B cell (primary cell): ENCODE measurements at places on chromosomes 16 and 17. TPM values are rescaled to one million over a fixed set of nuclear protein-coding genes. Genes with fewer than 3 reads are reported as not detected.

HOXB7 gene
- polyA plus RNA-seq = 0.25 TPM in 1 of 2 replicates, not detected in the other

VPS25 gene
- polyA plus RNA-seq = 30.6 and 40.5 TPM in 2 replicates

AP2B1 gene
- 29.3 and 33.1 TPM in 2 replicates for polyA plus RNA-seq

CMTM2 gene
- not detected in 2 replicates for polyA plus RNA-seq

PITPNM3 gene
- 0.25 and 0.31 TPM in 2 replicates for polyA plus RNA-seq

SPHK1 gene
- 1.1 and 1.9 TPM in 2 replicates for polyA plus RNA-seq

CES3 gene
- polyA plus RNA-seq = 0.25 and 1.1 TPM in 2 replicates

MRPL28 gene
- polyA plus RNA-seq = 47.7 and 67.7 TPM in 2 replicates

FBF1 gene
- 18.3 and 21.6 TPM in 2 replicates for polyA plus RNA-seq

MMP15 gene
- polyA plus RNA-seq = not detected in 2 replicates

KRTAP4-9 gene
- not detected in 2 replicates for polyA plus RNA-seq

CEP295NL gene
- polyA plus RNA-seq = 0.09 TPM in 1 of 2 replicates, not detected in the other

GRCh38 chr17:33013596-33014375 is 22.1 kb downstream of the SPACA3 start:
- H3K4me3 ChIP-seq = no peak overlapping the region
- H3K4me1 ChIP-seq = no peaks in the 10 kb centered on the region
- H3K27me3 ChIP-seq = no peaks in the 10 kb centered on the region
- DNase-seq = no peak
- no peak overlapping the region for H3K27ac ChIP-seq

DNA sequence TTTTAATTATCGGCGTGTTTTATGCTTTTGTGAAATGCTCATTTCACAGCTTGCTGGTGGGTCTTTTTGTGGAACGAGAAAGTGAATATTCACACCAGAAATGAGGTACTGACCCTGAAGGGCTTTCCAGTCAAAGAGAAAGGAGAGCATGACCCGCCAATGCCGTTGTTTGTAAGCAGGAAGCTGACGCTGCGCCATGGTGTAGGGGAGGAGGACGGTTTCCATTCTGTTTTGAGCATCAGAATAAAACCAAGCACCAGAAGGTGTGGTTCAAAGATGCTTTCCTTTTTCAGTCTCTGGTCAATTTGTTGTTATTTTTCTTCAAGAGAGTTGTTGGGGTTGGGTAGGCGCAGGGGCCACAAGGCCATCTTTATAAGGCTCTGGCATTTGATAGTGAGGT is 669.3 kb downstream of the WWOX start:
- H3K36me3 ChIP-seq = peaks cover 10% of the 10 kb centered on the region
- DNase-seq = no peak
- H3K4me1 ChIP-seq = peaks cover 19% of the 10 kb centered on the region
- H3K4me3 ChIP-seq = no peak overlapping the region

- peak overlapping the region; percentile 95 for H3K27ac ChIP-seq
- no peaks in the 10 kb centered on the region for H3K36me3 ChIP-seq
- peaks cover 52% of the 10 kb centered on the region for H3K4me1 ChIP-seq
- peak overlapping the region; percentile 88 for H3K4me3 ChIP-seq
- H3K27me3 ChIP-seq = no peaks in the 10 kb centered on the region
Observed at GRCh38 chr17:46191322-46192188, 1.7 kb downstream of the KANSL1 start.

- no peak for DNase-seq
- no peaks in the 10 kb centered on the region for H3K27me3 ChIP-seq
- H3K4me1 ChIP-seq = no peaks in the 10 kb centered on the region
Observed at GRCh38 chr17:48322060-48322459, 108.0 kb downstream of the SKAP1 start.

GRCh38 chr16:84000989-84001642 is 33.1 kb downstream of the NECAB2 start:
- no peak for DNase-seq
- H3K4me1 ChIP-seq = no peaks in the 10 kb centered on the region
- no peak overlapping the region for H3K27ac ChIP-seq
- H3K4me3 ChIP-seq = no peak overlapping the region

DNA sequence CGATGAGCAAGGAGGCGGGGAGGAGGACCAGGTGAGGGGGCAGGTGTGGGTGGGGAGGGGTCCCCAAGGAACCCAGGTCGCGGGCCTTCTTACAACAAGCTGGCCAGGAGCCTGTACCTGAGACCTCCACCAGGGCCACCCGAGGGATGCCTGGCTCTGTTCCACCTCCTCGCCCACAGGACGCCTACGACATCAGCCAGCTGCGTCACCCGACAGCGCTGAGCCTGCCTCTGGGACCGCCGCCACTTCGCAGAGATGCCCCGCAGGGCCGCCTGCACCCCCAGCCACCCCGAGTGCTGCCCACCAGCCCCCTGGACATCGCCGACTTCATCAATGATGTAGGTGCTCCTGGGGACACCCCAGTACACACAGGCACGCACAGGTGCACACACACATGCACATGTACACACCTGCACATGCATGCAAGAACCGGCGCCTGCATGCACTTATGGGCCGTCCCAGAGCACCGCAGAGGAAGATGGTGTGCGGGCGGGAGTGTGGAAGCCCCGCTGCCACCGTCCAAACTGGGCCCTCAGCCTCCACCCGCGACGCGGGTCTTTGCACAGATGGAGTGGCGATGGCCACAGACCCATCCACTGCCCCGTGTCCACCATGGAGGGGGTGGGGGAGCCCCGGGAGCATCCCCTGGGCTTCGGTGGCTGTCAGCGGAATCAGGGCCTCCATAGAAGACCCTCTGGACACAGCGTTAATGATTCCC is 6.6 kb downstream of the SLC22A31 start:
- DNase-seq = peak; percentile 32
- no peak overlapping the region for H3K4me3 ChIP-seq
- H3K36me3 ChIP-seq = no peaks in the 10 kb centered on the region
- no peak overlapping the region for H3K27ac ChIP-seq
- no peaks in the 10 kb centered on the region for H3K4me1 ChIP-seq

GRCh38 chr17:21351366-21352065 is 24.6 kb upstream of the KCNJ12 start:
- no peaks in the 10 kb centered on the region for H3K27me3 ChIP-seq
- H3K36me3 ChIP-seq = no peaks in the 10 kb centered on the region
- no peaks in the 10 kb centered on the region for H3K4me1 ChIP-seq
- H3K27ac ChIP-seq = no peak overlapping the region
- no peak for DNase-seq

- no peak overlapping the region for H3K27ac ChIP-seq
- no peak overlapping the region for H3K4me3 ChIP-seq
- no peaks in the 10 kb centered on the region for H3K36me3 ChIP-seq
Observed at GRCh38 chr16:450785-451512, 25.5 kb downstream of the RAB11FIP3 start.

DNA sequence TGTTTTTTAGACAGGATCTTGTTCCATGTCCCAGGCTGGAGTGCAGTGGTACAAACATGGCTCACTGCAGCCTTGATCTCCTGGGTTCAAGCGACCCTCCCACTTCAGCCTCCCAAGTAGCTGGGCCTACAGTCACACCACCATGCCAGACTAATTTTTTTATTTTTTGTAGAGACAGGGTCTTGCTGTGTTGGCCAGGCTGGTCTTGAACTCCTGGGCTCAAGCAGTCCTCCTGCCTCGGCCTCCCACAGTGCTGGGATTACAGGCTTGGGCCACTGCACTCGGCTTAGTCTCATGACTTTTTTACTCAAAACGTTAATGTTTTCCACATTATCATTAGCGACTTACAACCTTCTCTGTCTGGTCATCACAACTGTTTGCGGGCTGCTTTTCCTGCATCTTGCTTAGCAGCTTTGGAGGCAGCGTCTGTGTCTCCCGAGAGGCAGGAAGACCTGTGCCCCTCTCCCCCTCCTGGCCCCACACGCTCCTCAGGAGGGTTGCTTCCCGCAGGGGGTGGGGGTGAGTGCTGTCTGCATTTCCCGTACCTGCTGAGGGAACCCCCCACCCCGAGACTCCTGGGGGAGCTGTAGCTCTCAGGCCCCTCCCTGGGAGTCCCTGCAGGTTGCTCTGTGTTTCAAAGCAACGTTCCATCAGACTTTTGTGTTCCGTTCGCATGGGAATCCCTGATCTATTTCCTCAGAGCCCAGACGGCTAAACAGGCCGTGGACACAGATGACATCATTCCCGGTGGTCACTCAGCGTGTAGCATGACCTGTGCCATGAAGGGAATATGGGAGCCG is 52.6 kb downstream of the PGS1 start:
- H3K27me3 ChIP-seq = no peaks in the 10 kb centered on the region
- H3K4me1 ChIP-seq = no peaks in the 10 kb centered on the region
- H3K27ac ChIP-seq = no peak overlapping the region
- no peak for DNase-seq
- H3K36me3 ChIP-seq = peaks cover 16% of the 10 kb centered on the region

- no peak overlapping the region for H3K4me3 ChIP-seq
- no peak for DNase-seq
- no peak overlapping the region for H3K27ac ChIP-seq
- H3K36me3 ChIP-seq = no peaks in the 10 kb centered on the region
- H3K4me1 ChIP-seq = no peaks in the 10 kb centered on the region
Observed at GRCh38 chr16:17877821-17878360, 407.1 kb upstream of the XYLT1 start.
